Hematopoietic multipotent progenitor cell treated with erythropoietin and hydrocortisone succinate and interleukin-3 and kit ligand, for 6 days (in vitro differentiated cells): ENCODE measurements at places on chromosomes 1 and 21.

DNA sequence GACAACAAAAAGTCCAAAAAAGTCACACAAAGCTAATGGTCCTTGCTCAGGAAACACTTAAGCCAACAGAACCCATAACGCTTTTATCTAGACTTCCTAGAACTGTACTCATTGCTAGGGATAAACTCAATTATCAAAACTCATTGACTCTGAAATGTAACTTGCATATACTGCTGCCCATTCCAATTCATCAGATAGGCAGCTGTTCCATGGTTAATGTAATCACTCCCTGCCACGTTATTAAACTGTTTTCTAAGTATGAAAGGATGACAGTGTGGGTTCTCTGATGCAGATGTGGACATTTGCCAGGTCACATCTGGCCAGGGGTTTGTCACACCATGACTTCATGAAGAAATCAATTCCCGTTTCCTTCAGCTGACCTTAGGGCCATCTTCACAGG lies 30.3 kb upstream of the DNAJC11 start:
- peak; percentile 19 for DNase-seq

DNA sequence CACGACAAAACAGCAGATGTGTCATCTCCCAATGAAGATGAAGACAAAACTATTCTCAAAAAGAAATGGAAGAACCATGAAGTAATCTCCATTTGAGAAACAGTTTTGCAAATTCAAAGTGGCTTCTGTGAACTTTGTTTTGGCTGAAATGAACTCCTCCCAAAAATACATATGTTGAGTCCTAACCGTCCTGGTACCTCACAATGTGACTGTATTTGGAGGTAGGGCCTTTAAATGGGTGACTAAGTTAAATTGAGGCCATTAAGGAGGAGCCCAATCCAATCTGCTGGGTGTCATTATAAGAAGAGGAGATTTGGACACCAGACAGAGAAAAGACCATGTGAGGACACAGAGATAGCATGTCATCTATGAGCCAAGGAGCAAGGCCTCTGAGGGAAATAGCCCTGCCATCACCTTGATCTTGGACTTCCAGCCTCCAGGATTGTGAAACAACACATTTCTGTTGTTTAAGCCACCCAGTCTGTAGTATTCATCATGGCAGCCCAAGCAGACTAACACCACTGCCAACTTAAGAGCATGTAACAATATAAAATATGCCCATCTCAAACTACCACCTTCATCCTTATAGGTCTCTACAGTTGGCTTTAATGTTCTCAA lies 38.3 kb upstream of the KCNE1 start:
- no peak for DNase-seq

- DNase-seq = no peak
Measured at GRCh38 chr1:76725864-76726619, 141.2 kb upstream of the ST6GALNAC5 start.

DNA sequence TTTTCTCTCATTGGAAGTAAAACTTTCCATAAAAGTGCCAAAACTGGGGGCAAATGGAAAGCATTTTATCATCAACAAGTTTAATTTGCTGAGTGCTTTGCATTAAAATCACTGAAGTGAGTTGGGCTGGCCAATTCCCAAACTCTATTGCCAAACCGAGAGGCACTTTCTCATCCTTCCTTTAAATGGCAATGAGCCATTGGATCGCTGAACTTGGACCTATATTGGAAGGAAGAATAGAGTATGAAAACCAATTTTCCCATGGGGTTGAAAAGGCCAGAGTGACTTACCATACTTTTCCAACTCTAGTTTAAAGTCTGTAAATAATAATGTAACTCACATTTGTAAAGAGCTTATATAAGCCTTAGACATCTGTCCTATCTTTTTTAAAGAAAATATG lies 189.1 kb upstream of the C1orf87 start:
- no peak for DNase-seq
